ENCODE measurements at places on chromosomes 3 and 15. TPM values are rescaled to one million over a fixed set of nuclear protein-coding genes. Genes with fewer than 3 reads are reported as not detected.

Gene NAALADL2
- total RNA-seq, result not detected

Gene ARHGAP11A
- total RNA-seq, result 64.5 TPM

Gene ZMYND10
- 1.3 TPM for total RNA-seq

Gene CTNNB1
- 170 TPM for total RNA-seq

Gene KIF23
- 72.4 TPM for total RNA-seq

Gene RRP9
- 51.4 TPM for total RNA-seq

Gene FBXW12
- not detected for total RNA-seq

Gene PARP16
- total RNA-seq, result 9.1 TPM

Gene A4GNT
- total RNA-seq, result not detected

Gene IL12A
- total RNA-seq, result 1.2 TPM

Gene TERC
- total RNA-seq, result 0.16 TPM

Gene OXTR
- 10.9 TPM for total RNA-seq

Gene RPL39L
- 45.1 TPM for total RNA-seq

Gene DNAH12
- 0.19 TPM for total RNA-seq

Gene HESX1
- 0.23 TPM for total RNA-seq

Gene WDR53
- 10.3 TPM for total RNA-seq

Gene FBXO22
- total RNA-seq, result 87.7 TPM

Gene CLDN16
- total RNA-seq, result 0.06 TPM

Gene IQGAP1
- 136 TPM for total RNA-seq

Gene EPHA3
- not detected for total RNA-seq

Gene FILIP1L
- 0.45 TPM for total RNA-seq

Gene CFAP44
- total RNA-seq, result 2.5 TPM

Gene MESP2
- 0.51 TPM for total RNA-seq

Gene TGM4
- total RNA-seq, result 0.08 TPM

Gene AMT
- not detected for total RNA-seq

Gene PPP1R14D
- total RNA-seq, result 0.32 TPM
